HFF-Myc (cell line): ENCODE measurements at places on chromosomes 13 and 19.

DNA sequence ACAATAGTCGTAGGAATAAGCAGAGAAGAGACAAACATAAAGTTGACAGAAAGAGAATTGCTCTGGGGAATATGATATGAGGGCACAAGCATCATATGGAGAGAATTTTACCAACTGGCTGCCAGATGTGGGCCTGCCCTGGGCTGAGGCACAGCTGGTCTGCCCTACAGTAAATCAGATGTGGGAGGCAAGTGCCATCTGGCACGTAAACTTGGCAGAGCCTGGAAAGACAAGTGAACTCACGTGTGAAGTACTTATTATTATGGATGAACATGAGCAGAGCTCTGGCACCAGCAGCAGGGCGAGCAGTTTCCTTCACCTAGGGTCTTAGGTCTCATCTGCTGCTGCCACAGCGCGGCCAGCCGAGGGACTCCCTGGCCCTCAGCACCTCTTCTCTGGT, 20.6 kb downstream of the PCDH8 start:
- no peak for DNase-seq

DNA sequence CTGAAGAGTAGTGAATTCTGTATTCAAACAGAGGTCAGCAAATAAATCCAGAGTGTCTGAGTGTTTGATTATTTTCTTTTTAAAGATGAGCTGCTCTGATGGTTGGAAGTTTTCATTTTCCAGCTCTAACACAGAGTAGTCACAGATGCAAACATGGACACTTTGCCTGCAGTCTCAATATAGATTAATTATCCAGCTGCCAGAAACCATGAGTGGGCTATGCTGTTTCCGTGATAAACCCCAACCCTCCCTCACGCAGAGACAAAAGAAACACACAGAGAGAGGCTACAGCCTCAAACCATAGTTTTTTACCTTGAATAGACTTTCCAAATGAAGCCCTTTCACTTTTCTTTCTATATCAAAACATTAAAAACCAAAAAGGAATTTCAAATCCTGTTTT, 884.7 kb downstream of the DIAPH3 start:
- no peak for DNase-seq

GRCh38 chr19:36113894-36114720, 568 bp downstream of the POLR2I start:
- DNase-seq, result no peak

DNA sequence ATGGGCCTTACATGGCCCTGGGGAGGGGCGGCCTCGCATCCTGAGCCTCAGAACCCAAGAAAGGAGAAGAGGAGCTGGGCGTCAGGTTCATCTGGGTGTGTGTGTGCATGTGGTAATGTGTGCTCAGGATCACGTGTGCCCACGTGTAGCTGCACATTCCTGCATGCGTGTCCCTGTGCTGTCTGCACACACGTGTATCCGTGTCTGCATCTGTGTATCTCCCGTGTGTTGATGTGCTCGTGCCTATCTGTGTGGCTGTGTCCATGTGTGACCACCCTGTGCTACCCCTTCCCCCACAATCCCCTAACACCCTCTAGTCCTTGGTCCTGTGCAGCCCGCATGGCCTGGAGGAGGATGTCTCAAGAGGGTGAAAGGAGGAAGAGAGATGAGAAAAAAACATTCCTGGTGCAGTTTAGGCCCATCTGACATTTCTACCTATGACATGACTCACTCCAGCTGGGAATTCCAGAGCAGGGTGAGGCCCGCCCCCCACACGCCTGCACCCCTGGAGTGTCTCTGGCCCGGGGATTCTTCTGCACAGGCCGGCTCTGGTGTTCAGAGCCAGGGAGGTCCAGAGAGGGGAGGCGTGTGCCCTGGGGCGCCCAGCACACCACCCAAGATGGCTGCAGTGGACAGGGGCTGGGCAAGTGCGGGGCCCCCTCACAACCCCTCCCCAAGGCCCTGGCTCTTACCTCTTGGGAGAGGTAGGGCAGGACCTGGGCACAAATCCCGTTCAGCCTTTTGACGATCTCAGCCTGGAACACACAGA, 7.1 kb downstream of the TLE5 start:
- no peak for DNase-seq

DNA sequence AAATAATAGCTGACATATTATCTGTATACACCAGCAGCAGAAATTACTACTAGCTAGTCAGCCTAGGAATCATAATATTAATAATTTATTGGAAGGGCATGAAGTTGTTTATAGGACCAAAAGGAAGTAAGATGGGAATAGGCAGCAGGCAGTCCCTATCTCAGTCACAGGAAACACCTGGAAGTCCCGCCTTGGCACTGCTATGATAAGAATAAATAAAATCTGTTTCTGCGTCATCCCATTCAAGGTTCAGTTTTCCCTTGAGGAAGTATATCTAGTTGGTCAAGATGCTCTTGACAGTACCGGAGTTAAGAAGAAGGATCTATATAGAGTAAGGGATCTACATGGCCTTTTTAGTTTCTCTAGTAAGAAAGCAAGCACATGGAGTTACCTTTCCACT, 830.8 kb downstream of the DIAPH3 start:
- no peak for DNase-seq

- no peak for DNase-seq
Observed at GRCh38 chr19:50000038-50000840, 24.9 kb downstream of the VRK3 start.

DNA sequence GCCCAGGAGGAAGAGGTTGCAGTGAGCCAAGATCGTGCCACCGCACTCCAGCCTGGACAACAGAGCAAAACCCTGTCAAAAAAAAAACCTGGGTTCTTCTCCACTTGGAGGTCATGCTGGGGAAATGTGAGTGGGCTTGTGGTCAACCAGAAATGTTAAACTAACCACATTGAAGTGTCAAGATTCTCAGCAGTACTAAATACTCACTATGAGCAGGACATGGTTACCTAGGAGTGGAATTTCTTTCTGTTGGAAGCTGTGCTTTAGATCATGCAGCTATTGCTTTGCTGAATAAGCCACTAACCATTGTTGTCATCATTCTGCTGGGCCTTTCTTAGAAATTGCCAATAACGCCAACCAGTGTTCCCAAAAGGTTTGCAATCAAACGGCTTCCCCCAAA, 253.3 kb upstream of the TSHZ3 start:
- no peak for DNase-seq

- no peak for DNase-seq
Observed at GRCh38 chr13:112158961-112159360, 92.0 kb downstream of the SOX1 start.

DNA sequence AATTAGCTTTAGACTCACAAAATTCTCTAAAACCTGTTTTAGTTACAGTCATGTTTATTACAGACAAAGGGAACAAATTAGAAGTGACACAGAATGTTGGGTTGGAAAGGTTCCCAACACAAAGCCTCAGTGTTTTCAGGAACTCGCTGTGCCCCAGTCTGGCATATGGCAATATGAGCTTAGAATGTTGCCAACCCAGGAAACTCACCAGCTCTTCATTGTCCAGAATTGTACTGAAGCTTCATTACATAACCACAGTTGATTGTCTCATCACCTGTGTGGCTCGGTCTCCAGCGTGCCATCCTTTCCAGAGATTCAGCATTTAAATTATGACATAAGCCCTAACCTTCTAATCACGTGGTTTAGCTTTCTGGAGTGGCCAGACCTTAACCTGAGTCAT, 19.1 kb downstream of the ZNF264 start:
- no peak for DNase-seq
